Small intestine (tissue), 16 donors: ENCODE measurements at places on chromosomes 5 and 9.

- no peaks in the 10 kb centered on the region for H3K36me3 ChIP-seq
- H3K4me3 ChIP-seq: no peak overlapping the region
- no peak for DNase-seq
- H3K4me1 ChIP-seq: no peaks in the 10 kb centered on the region
- H3K27me3 ChIP-seq: no peaks in the 10 kb centered on the region
These were observed 223.4 kb downstream of the PARP8 start for GRCh38 chr5:50889790-50890189.

DNA sequence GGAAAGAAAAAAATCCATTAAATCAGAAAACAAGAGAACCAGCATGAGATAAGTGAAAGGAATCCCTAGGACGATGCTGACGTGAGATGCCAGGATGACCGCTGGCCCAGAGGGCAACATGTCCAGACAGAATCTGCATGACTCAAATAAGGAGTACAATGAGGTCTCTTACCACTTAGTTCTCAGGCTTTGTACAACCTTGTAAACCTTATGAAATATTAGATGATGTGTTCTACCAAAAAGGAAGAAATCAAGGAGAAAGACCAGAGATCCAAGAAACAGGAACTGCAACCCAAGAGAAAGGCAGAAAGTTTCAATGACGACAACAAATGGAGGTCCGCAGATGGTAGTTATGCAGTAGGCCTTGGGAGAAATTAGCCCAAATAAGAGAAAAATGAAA lies 2.8 kb upstream of the GPR150 start:
- no peak overlapping the region for H3K4me3 ChIP-seq
- no peak overlapping the region for H3K27ac ChIP-seq
- H3K27me3 ChIP-seq: peaks cover 19% of the 10 kb centered on the region
- no peak for DNase-seq
- peaks cover 2% of the 10 kb centered on the region for H3K36me3 ChIP-seq
- no peaks in the 10 kb centered on the region for H3K4me1 ChIP-seq

- H3K4me3 ChIP-seq: no peak overlapping the region
- no peak for DNase-seq
- no peaks in the 10 kb centered on the region for H3K4me1 ChIP-seq
- H3K27ac ChIP-seq: no peak overlapping the region
These were observed 289.3 kb downstream of the ARHGEF28 start for GRCh38 chr5:73915345-73915744.

DNA sequence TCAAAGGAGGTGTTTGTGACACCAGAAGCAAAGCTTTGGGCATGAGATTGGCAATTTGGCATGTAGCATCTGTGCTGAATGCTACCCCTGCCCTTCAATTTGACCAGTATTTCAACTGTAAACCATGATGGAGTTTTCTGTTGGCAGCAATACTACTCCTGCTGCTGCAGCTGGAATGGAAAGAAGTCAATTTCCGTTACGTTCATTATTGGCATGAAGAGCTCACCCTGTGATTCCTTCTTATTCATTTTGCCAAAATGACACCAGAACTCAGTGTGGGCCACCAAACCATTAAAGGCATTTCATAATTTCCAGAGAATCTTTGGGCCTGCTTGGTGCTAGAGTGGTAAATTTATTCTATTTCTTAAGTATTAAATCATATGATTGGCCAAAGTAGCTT lies 433.1 kb upstream of the DMAC1 start:
- no peaks in the 10 kb centered on the region for H3K36me3 ChIP-seq
- no peaks in the 10 kb centered on the region for H3K27me3 ChIP-seq
- H3K4me1 ChIP-seq: no peaks in the 10 kb centered on the region
- DNase-seq: no peak
- H3K27ac ChIP-seq: no peak overlapping the region

- DNase-seq: peak; percentile 82
- H3K4me3 ChIP-seq: no peak overlapping the region
- peaks cover 3% of the 10 kb centered on the region for H3K4me1 ChIP-seq
- H3K27me3 ChIP-seq: no peaks in the 10 kb centered on the region
These were observed 14.6 kb upstream of the DUSP1 start for GRCh38 chr5:172785429-172786088.

GRCh38 chr9:127979333-127980059 lies 1.3 kb downstream of the EEIG1 start:
- H3K27ac ChIP-seq: peak overlapping the region; percentile 94
- DNase-seq: no peak
- peak overlapping the region; percentile 86 for H3K4me3 ChIP-seq
- H3K27me3 ChIP-seq: no peaks in the 10 kb centered on the region
- H3K4me1 ChIP-seq: peaks cover 7% of the 10 kb centered on the region
- H3K36me3 ChIP-seq: peaks cover 35% of the 10 kb centered on the region

- H3K4me3 ChIP-seq: no peak overlapping the region
- DNase-seq: peak; percentile 7
- no peaks in the 10 kb centered on the region for H3K4me1 ChIP-seq
- H3K27me3 ChIP-seq: no peaks in the 10 kb centered on the region
These were observed 518.3 kb upstream of the ITGA1 start for GRCh38 chr5:52269401-52269800.

DNA sequence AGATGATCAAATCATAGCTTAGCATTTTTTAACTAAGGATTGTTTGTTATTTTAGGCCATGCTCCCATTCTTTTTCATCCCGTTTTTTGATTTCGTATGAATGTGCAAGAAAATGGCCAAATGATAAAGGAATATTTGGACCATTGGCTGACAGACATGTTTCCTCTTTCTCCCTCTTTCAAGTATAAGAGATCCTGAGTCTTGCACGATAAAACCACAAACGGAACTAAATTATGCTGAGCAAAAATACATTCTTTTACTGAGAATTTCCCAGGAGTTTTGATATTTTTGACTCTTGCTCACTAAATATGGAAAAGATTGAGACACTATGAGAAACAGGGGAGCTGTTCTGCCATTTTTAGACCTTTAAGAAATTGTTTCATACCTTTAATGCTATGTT lies 90.4 kb upstream of the KLF9 start:
- H3K27me3 ChIP-seq: no peaks in the 10 kb centered on the region
- no peak for DNase-seq
- H3K4me1 ChIP-seq: no peaks in the 10 kb centered on the region
- no peak overlapping the region for H3K4me3 ChIP-seq
- H3K27ac ChIP-seq: no peak overlapping the region

DNA sequence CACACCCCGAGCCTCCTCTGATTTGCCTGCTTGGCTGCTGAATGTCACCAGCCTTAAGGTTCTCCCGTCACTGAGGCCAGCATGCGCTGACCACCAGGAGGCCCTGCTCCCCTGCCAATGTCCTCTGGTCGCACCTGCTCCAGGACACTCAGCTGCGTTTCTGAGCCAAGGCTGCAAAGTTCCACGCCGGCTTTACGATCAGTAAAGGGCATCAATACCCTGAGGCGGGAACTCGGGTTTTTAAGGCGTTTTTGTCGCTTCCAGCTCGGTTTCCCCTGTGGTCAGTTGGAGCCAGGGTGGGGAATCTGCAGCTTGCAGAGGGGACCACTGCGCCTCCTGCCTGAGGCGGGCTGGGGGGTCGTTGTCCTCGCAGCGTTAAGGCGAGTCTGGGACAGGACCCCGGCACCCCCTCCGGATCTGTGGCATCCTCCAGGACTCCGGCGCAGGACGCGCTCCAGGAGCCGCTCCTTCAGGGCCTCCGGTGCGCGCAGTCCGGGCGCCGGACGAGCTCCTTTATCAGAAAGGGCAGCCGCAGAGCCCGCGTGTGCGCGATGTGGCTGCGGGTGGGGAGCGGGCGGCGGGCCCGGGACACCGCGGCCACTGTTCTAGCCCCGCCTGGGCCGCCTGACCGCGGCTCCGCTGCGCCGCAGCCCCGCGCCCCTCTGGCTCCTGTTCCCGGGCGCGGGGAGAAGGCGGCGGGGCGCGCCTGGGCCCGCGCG lies 24.1 kb upstream of the FLT4 start:
- no peak overlapping the region for H3K4me3 ChIP-seq
- DNase-seq: no peak
- no peak overlapping the region for H3K27ac ChIP-seq
- peaks cover 6% of the 10 kb centered on the region for H3K27me3 ChIP-seq

GRCh38 chr9:127482662-127483061 lies 31.4 kb downstream of the LRSAM1 start:
- no peaks in the 10 kb centered on the region for H3K27me3 ChIP-seq
- DNase-seq: no peak
- H3K4me1 ChIP-seq: no peaks in the 10 kb centered on the region
- no peak overlapping the region for H3K27ac ChIP-seq
- peaks cover 13% of the 10 kb centered on the region for H3K36me3 ChIP-seq

- peak; percentile 62 for DNase-seq
- H3K27ac ChIP-seq: peak within 1 kb of the TSS; percentile 69
- H3K4me1 ChIP-seq: no peaks in the 10 kb centered on the region
- peak within 1 kb of the TSS; percentile 96 for H3K4me3 ChIP-seq
- H3K36me3 ChIP-seq: no peaks in the 10 kb centered on the region
These were observed at the start of gene ZFP2 for GRCh38 chr5:178895615-178896571. Gene ZFP2, plus strand, starts transcription at chr5:178895913. Its CDS starts 35,401 bp downstream, at chr5:178931314.

- H3K36me3 ChIP-seq: no peaks in the 10 kb centered on the region
- no peak overlapping the region for H3K27ac ChIP-seq
- no peaks in the 10 kb centered on the region for H3K27me3 ChIP-seq
- H3K4me3 ChIP-seq: no peak overlapping the region
- H3K4me1 ChIP-seq: no peaks in the 10 kb centered on the region
These were observed 123.7 kb upstream of the IRX4 start for GRCh38 chr5:2006193-2006970.

DNA sequence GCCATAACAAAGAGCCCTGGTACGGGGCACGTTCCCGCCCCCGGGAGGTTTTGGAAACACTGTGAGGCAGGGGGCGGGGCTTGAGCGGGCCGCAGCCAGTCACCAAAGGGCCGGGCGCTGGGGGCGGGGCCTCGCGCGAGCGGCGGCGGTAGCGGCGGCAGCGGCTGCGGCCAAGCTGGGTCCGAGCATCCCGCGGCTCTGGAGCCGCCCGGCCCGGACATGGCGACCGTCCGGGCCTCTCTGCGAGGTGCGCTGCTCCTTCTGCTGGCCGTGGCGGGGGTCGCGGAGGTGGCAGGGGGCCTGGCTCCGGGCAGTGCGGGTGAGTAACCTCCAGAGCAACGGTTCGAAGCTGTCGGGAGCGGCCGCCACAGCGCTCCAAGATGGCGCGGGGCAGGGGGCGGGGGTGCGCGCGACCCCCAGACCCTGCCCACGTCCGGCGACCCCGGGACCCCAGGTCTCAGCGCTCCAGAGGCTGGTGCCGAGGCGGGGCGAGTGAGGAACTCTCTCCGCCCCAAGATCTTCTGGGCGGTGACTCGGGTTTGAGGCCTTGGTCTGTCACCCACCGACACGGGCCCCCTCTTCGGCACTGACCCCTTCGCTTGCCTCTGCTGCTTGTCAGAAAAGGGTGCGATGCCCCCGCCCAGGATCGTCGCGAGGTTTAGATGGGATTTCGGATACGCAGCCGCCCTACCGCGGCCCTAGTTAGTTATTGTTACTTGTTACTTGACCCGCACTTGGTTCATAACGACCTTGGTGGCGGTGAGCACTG lies at the start of gene RECK:
Gene RECK, plus strand, starts transcription at position 134 of the 769 bp plus-strand sequence. Its CDS starts 86 bp downstream, at position 220.
- no peaks in the 10 kb centered on the region for H3K27me3 ChIP-seq
- peaks cover 3% of the 10 kb centered on the region for H3K4me1 ChIP-seq
- H3K4me3 ChIP-seq: peak within 1 kb of the TSS; percentile 72
- H3K27ac ChIP-seq: peak within 1 kb of the TSS; percentile 39
- H3K36me3 ChIP-seq: no peaks in the 10 kb centered on the region

DNA sequence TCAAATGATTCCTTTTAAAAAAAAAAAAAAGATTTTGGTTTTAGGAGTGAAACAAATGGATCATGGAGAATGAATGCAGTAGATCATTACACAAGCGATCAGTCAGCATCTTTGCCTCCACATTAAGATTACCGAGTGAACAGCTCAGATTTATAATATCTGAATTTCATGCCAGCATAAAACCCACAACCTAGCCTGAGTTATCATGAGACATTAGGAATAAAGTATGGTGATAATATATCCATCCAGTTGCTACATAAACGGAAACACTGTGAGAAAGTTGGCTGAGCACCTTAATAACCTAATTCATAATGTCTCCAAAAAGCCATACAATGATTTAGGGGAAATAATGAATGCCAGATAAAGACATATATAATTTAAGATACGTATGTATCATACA lies 553.1 kb upstream of the TUSC1 start:
- H3K4me3 ChIP-seq: no peak overlapping the region
- no peaks in the 10 kb centered on the region for H3K4me1 ChIP-seq
- DNase-seq: no peak
- H3K27ac ChIP-seq: no peak overlapping the region
- no peaks in the 10 kb centered on the region for H3K36me3 ChIP-seq
- H3K27me3 ChIP-seq: no peaks in the 10 kb centered on the region

GRCh38 chr9:129750013-129750638 lies 2.7 kb downstream of the PTGES start:
- H3K4me3 ChIP-seq: no peak overlapping the region
- H3K27me3 ChIP-seq: no peaks in the 10 kb centered on the region
- no peaks in the 10 kb centered on the region for H3K4me1 ChIP-seq
- no peak overlapping the region for H3K27ac ChIP-seq
- no peaks in the 10 kb centered on the region for H3K36me3 ChIP-seq
- DNase-seq: no peak

DNA sequence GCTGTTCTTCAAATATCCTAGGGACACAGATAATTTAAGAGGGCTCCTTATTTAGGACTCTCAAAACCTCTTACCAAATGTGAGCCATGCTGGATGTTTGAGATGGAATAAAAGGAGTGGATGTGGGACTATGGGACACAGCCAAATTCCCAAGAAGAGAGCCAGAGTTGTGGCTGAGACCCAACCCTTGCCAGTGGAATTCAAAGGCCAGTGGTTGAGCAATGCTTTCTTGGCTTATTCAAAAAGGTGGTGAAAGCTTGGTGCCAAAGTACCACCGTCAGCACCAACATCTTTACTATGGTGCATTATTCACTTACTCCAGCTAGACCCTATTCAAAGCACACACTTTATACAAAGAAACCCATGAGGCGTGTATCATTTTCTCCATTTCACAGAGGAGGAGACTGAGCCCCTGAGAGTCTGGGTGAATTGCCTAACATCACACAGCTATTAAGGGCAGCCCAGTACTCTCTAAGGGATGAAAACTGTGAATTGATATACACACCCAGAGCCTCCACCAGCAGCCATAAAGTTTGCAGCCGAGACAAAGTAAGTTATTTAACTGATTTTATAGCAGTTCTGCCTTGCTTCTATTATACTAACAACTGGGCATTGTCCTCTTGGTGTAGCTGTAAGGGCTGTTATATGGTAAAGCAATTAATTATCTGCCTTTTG lies 391.7 kb downstream of the ACTL7B start:
- H3K4me1 ChIP-seq: no peaks in the 10 kb centered on the region
- no peak overlapping the region for H3K27ac ChIP-seq
- no peak overlapping the region for H3K4me3 ChIP-seq
- no peak for DNase-seq
- no peaks in the 10 kb centered on the region for H3K36me3 ChIP-seq

- H3K4me3 ChIP-seq: peak overlapping the region; percentile 61
- DNase-seq: no peak
- H3K36me3 ChIP-seq: no peaks in the 10 kb centered on the region
- peak overlapping the region; percentile 81 for H3K27ac ChIP-seq
These were observed 531 bp downstream of the MVB12B start for GRCh38 chr9:126327006-126327713.

- DNase-seq: no peak
- peaks cover 9% of the 10 kb centered on the region for H3K4me1 ChIP-seq
- no peak overlapping the region for H3K4me3 ChIP-seq
- no peaks in the 10 kb centered on the region for H3K27me3 ChIP-seq
These were observed 124.2 kb downstream of the TRIO start for GRCh38 chr5:14267166-14267838.

- no peak overlapping the region for H3K4me3 ChIP-seq
- no peaks in the 10 kb centered on the region for H3K27me3 ChIP-seq
- no peaks in the 10 kb centered on the region for H3K36me3 ChIP-seq
- no peaks in the 10 kb centered on the region for H3K4me1 ChIP-seq
- no peak overlapping the region for H3K27ac ChIP-seq
- DNase-seq: no peak
These were observed 359.5 kb downstream of the PTPRD start for GRCh38 chr9:10253341-10253740.

GRCh38 chr9:2227144-2227867 lies 212.2 kb downstream of the SMARCA2 start:
- H3K4me1 ChIP-seq: no peaks in the 10 kb centered on the region
- H3K36me3 ChIP-seq: no peaks in the 10 kb centered on the region
- DNase-seq: no peak
